T-helper 2 cell treated with Interferon-gamma antibody and Interleukin-4, amounts not matched to agents 100 ng/mL and 5 ng/mL, for 36 hours (primary cell): ENCODE measurements at places on chromosomes 5 and 9. TPM values are rescaled to one million over a fixed set of nuclear protein-coding genes. Genes with fewer than 3 reads are reported as not detected.

KDM4C gene
- 47.0 and 48.4 TPM in 2 replicates for total RNA-seq

SPATA31E1 gene
- not detected in 2 replicates for total RNA-seq

CNTLN gene
- total RNA-seq, result 1.7 and 1.8 TPM in 2 replicates

PLAA gene
- 37.9 TPM in 2 replicates for total RNA-seq

MLANA gene
- not detected in 2 replicates for total RNA-seq

DRD1 gene
- total RNA-seq, result not detected in 2 replicates

SNX18 gene
- total RNA-seq, result 18.1 and 18.5 TPM in 2 replicates

IRGM gene
- total RNA-seq, result 3.5 and 4.2 TPM in 2 replicates

PRLR gene
- total RNA-seq, result not detected in 2 replicates

CDO1 gene
- total RNA-seq, result 0.09 and 0.23 TPM in 2 replicates

ABO gene
- total RNA-seq, result 2.0 and 3.2 TPM in 2 replicates

ENTPD2 gene
- total RNA-seq, result not detected in 2 replicates

SPINK14 gene
- not detected in 2 replicates for total RNA-seq

SAXO1 gene
- not detected in 2 replicates for total RNA-seq

MARCHF3 gene
- 1.2 and 1.7 TPM in 2 replicates for total RNA-seq

TPPP gene
- total RNA-seq, result 0.18 and 0.34 TPM in 2 replicates

AK6 gene
- total RNA-seq, result 41.1 and 42.0 TPM in 2 replicates

TAF1L gene
- total RNA-seq, result 0.05 and 0.07 TPM in 2 replicates

ARL10 gene
- 6.4 and 6.5 TPM in 2 replicates for total RNA-seq

HRCT1 gene
- not detected in 2 replicates for total RNA-seq

KIF4B gene
- total RNA-seq, result 0.07 TPM in 1 of 2 replicates, not detected in the other

SPINK7 gene
- total RNA-seq, result not detected in 2 replicates

CAMSAP1 gene
- 24.7 TPM in 2 replicates for total RNA-seq

OBP2B gene
- total RNA-seq, result not detected in 2 replicates

DTWD2 gene
- 2.8 and 3.0 TPM in 2 replicates for total RNA-seq

TLR4 gene
- total RNA-seq, result 0.11 and 0.14 TPM in 2 replicates

NTNG2 gene
- total RNA-seq, result 4.5 and 5.2 TPM in 2 replicates

NTMT1 gene
- 34.4 and 38.6 TPM in 2 replicates for total RNA-seq

TMOD1 gene
- total RNA-seq, result 0.68 and 1.1 TPM in 2 replicates

KCTD16 gene
- not detected in 2 replicates for total RNA-seq

APC gene
- 22.3 and 24.5 TPM in 2 replicates for total RNA-seq

ALDOB gene
- not detected in 2 replicates for total RNA-seq

TSPAN17 gene
- total RNA-seq, result 39.8 and 42.8 TPM in 2 replicates

PPP3R2 gene
- not detected in 2 replicates for total RNA-seq

HTR1A gene
- total RNA-seq, result not detected in 2 replicates

ADAMTS19 gene
- not detected in 2 replicates for total RNA-seq

IL3 gene
- 0.82 TPM in 2 replicates for total RNA-seq

TTF1 gene
- 29.4 and 32.2 TPM in 2 replicates for total RNA-seq

CCDC192 gene
- not detected in 2 replicates for total RNA-seq

TAF11L10 gene
- total RNA-seq, result not detected in 2 replicates

NFIL3 gene
- 50.9 and 54.1 TPM in 2 replicates for total RNA-seq

IRX2 gene
- not detected in 2 replicates for total RNA-seq

OLFML2A gene
- not detected in 2 replicates for total RNA-seq

OTULINL gene
- 36.3 and 40.5 TPM in 2 replicates for total RNA-seq

NR2F1 gene
- total RNA-seq, result not detected in 2 replicates

AGXT2 gene
- total RNA-seq, result not detected in 2 replicates

CCDC171 gene
- total RNA-seq, result 0.98 and 1.5 TPM in 2 replicates

THG1L gene
- total RNA-seq, result 17.0 and 20.3 TPM in 2 replicates

PCDHA7 gene
- total RNA-seq, result not detected in 2 replicates

ECM2 gene
- total RNA-seq, result not detected in 2 replicates

C5orf46 gene
- total RNA-seq, result not detected in 2 replicates

TAS2R1 gene
- total RNA-seq, result not detected in 2 replicates

PHF24 gene
- not detected in 2 replicates for total RNA-seq

AKNA gene
- 291 and 297 TPM in 2 replicates for total RNA-seq

C8G gene
- 2.3 and 4.1 TPM in 2 replicates for total RNA-seq

MEGF10 gene
- not detected in 2 replicates for total RNA-seq
